ENCODE measurements at places on chromosomes 6 and 20. TPM values are rescaled to one million over a fixed set of nuclear protein-coding genes. Genes with fewer than 3 reads are reported as not detected.

Gene THBS2
- not detected for total RNA-seq

GRCh38 chr20:43911066-43911465 is 3.6 kb upstream of the TOX2 start:
- no peak overlapping the region for H3K4me3 ChIP-seq
- peaks cover 73% of the 10 kb centered on the region for H3K27me3 ChIP-seq
- H3K27ac ChIP-seq, result no peak overlapping the region
- H3K36me3 ChIP-seq, result peaks cover 13% of the 10 kb centered on the region

DNA sequence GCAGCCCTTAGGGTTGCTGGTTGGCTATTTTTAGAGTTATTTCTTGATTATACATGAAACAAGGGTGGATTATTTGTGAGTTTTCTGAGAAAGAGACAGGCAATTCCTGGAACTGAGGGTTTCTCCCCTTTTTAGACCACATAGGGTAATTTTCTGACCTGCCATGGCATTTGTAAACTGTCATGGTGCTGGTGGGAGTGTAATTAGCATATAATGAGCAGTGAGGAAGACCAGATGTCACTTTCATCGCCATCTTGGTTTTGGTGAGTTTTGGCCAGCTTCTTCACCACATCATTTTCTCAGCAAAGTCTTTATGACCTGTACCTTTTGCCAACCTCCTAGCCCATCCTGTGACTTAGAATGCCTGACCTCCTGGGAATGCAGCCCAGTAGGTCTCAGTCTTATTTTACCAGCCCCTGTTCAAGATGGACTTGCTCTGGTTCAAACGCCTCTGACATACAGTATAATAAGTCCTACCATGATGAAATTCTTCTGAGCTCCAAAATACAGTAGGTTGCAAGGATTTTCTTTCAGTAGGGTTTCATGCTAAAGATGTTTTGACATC is 117.1 kb downstream of the ISM1 start:
- H3K36me3 ChIP-seq, result no peaks in the 10 kb centered on the region
- peaks cover 61% of the 10 kb centered on the region for H3K4me1 ChIP-seq
- DNase-seq, result no peak

DNA sequence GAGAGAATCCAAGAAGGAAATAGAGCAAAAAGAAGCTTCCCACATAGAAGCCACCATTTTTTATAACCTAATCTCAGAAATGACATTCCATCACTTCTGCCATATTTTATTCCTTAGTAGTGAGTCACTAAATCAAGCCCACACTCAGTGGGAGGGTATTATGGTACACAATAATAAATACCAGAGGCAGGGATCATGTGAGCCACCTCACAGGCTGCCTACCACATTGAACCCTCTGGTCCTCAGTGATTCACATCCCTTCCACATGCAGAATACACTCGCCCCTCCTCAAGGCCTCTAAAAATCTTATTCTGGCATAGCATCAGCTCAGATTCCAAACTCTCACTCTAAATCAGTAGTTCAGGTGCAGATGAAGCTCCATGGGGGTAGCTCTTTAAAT is 49.4 kb downstream of the TMC2 start:
- DNase-seq, result no peak
- no peak overlapping the region for H3K4me3 ChIP-seq
- H3K27ac ChIP-seq, result no peak overlapping the region
- peaks cover 35% of the 10 kb centered on the region for H3K27me3 ChIP-seq

DNA sequence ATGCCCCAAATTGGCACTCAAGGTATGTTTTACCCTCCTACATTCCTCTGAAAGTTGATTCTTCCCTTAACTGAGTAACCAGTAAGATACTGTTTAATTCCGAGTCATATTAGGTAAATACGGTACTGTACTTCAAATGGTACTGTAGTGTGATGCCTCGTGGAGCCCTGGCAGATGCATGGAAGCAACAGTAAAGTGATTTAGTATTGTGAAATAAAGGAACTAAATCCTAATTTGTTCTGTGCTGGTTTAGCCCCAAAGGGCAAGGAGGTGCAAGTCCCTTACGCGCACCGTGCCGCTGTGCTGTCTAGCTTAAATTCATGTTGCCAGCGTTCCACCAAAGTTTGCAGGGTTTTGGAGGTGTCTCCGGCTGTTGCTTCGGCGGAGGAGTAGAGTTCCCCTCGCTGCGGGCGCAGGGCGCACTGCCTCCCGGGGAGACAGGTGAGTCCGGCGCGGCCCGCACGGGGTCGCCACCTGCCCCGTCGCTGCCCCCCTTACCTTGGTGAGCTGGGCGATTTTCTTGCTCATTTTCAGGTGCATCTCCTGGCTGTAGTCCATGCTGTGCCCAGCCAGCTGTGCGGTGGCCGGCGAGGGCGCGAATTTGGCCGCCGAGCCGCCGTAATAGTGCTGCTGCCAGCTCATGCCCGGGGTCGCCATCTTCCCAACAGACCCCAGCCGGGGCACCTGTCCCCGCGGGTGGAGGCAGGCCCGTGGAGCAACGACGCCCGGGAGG is 655 bp downstream of the FAM184A start:
- peak overlapping the region; percentile 90 for H3K4me3 ChIP-seq
- H3K36me3 ChIP-seq, result peaks cover 15% of the 10 kb centered on the region
- H3K27ac ChIP-seq, result no peak overlapping the region
- peak; percentile 74 for DNase-seq
- H3K4me1 ChIP-seq, result peaks cover 24% of the 10 kb centered on the region

GRCh38 chr6:129281168-129281796 is 398.3 kb downstream of the LAMA2 start:
- H3K4me1 ChIP-seq, result no peaks in the 10 kb centered on the region
- no peak overlapping the region for H3K4me3 ChIP-seq
- no peaks in the 10 kb centered on the region for H3K36me3 ChIP-seq
- peaks cover 16% of the 10 kb centered on the region for H3K27me3 ChIP-seq
- H3K27ac ChIP-seq, result no peak overlapping the region
- no peak for DNase-seq

DNA sequence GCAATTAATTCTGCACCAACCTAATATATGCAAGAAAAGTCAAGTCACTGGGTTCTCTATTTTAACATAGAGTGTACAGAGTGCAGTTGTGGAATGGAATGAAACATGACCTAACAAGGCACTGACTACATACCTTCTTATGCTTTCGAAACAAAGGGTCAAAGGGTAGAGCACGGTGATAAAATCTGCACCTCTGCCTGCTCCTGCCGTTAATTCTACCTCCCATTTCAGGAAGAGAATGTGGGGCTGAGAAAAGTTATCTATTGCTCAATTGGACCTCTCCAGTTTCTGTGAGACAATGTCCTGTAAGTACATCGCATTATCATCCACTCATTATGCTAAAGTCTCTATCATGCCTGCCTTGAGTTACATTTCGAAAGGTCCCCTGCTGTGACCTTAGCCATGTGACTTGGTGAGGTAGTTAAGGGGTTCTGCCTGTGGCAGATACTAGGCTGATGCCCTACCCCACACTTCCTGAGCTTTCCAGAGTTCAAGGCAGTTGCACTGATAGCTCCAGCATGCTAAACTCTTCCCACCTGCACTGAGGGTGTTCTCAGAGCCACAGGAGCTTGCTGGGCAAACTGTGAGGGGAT is 14.0 kb upstream of the MOCS1 start:
- no peaks in the 10 kb centered on the region for H3K36me3 ChIP-seq
- H3K4me1 ChIP-seq, result no peaks in the 10 kb centered on the region
- H3K27ac ChIP-seq, result no peak overlapping the region
- no peak for DNase-seq

DNA sequence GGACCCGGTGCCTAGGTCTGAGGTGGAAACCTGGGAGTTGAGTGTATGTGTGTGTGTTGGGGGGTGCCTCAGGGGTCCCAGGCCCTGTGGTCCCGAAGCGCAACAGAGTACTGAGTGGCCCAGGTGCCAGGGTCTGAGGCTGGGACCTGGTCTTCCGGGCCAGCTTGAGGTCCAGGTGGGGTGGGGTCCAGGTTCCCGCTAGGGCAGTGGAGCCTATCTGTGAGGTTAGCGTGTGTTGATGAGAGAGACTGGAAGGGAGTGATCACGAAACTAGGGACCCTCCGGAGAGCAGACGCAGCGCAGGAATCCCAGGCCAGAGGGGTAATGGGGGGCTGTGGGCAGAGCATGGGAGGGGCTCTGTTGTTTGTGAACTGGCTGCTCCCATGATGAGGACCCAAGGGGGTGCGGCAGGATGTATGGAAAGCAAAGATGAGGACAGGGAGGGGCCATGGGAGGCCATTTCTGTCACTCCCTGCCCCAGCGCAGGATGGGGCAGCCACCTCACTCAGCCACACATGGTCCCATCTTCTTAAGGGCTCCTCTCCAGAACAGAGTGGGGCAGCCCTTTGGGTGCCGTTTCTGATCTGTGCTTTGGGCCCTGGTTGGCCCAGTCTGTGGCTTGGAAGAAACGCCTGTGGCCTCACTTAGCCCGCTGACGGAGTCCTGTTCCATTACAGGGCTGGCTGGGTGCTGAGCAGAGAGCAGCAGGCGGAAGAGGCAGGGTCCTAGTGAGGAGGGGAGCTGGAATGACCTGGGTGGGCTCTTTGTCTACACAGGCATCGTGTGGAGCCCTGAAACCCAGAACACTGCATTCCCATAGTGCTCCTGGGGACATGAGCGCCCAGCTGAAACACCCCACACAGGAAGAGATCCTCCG is 872 bp downstream of the HSPA12B start:
- no peak overlapping the region for H3K4me3 ChIP-seq
- H3K4me1 ChIP-seq, result no peaks in the 10 kb centered on the region
- DNase-seq, result no peak
- H3K27me3 ChIP-seq, result peaks cover 60% of the 10 kb centered on the region
- no peak overlapping the region for H3K27ac ChIP-seq
- no peaks in the 10 kb centered on the region for H3K36me3 ChIP-seq

GRCh38 chr6:170553534-170554012 is 466 bp upstream of the PSMB1 start:
- H3K27me3 ChIP-seq, result no peaks in the 10 kb centered on the region
- DNase-seq, result no peak
- H3K36me3 ChIP-seq, result peaks cover 5% of the 10 kb centered on the region

DNA sequence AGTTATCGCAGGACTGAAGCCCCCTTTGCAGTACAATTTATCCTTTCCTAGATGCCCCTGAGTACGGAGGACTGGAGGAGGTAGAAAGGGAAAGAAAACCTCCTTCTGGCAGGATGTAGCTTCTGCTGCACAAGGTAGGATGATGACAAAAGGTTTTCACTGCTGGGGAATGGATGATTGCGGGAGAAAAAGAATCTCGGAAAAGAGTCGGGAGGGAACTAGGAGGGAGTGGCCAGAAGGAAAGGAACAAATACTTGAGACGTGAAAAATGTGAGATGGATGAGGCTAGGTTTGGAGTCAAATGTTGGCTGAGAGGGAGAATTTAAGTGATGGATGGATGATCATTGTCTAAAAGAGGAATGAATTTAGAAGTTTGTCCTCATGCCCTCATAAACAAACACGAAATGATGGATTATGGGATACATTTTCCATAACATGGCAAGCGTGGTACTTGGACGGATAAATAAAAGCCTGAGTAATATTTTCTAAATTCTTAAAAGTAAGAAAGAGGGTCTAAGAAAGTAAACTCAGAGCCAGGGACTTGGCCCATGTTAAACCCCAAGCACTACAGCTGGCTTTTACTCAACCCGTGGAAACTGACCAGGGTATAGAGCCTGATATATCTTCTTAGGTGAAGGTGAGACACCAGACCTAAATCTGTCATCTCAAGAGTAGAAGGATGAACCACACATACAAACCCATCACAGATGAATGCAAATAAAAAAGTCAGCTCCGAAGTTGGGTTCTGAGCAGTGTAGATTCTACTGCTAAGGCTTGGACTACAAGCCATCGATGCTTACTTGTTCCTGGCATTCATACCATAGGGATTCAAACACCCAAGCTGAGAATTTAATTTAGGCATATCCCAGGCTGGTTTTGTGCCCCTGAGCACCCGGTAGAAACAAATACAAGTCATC is 72.4 kb downstream of the HFE start:
- H3K4me1 ChIP-seq, result peaks cover 60% of the 10 kb centered on the region
- H3K36me3 ChIP-seq, result peaks cover 98% of the 10 kb centered on the region
- DNase-seq, result no peak
- H3K27me3 ChIP-seq, result peaks cover 17% of the 10 kb centered on the region
